ENCODE measurements at places on chromosomes 1 and 21. TPM values are rescaled to one million over a fixed set of nuclear protein-coding genes. Genes with fewer than 3 reads are reported as not detected.

- DNase-seq, result no peak
Measured at GRCh38 chr1:67105508-67105907, 29.3 kb downstream of the C1orf141 start.

The CELA2B gene
- total RNA-seq, result not detected

The FOXO6 gene
- total RNA-seq, result 5.7 TPM

The PTCH2 gene
- 9.8 TPM for total RNA-seq

The NPHS2 gene
- not detected for total RNA-seq

The TMEM269 gene
- total RNA-seq, result not detected

The IGSF3 gene
- 7.8 TPM for total RNA-seq
